ENCODE measurements at places on chromosomes 1 and 21.
A peak's percentile ranks its signal among the peaks of the same experiment; 100 is the strongest.

GRCh38 chr1:216705676-216706075 is 17.6 kb downstream of the ESRRG start:
- DNase-seq = no peak

DNA sequence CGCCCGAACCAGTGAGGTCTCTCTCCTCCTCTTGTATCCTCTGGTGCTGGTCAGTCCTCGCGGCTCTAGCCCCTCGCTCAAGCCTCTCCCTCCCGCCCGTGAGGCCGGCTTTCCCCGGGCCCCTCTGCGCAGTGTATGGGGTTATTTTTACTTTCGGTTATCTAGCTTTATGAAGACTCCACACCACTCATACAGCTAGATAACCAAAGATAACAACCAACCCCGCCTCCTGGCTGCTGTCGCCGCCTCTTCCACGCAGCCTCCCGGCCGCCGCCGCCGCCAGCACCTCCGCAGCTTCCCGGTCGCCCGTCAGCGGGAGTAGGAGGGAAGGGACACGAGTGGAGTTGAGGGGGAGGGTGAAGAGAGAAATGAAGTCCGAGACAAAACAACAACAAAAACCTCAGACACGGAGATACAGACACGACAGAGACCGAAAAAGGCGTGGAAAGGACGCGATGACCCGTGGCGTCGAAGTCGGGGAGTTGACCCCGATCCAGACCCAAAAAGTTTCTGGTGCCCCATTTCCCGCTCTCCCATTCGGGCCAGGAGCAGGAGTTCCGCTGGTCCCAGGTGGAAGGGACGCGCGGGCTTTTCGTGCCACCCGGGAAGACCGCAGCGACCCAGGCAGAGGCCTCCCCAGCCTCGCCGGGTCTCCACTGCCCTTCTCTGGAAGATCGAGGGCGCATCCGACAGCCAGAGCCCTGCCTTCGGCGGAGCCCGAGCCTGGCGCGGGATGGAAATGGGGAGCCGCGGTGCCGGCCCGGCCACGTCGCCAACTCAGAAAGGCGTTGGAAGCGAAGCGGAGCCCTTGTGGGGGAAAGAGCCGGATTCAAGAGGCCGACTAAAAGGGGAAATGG is 51.4 kb downstream of the RHBG start:
- peak; percentile 56 for DNase-seq

GRCh38 chr1:27489501-27489972 is 430 bp downstream of the WASF2 start:
- DNase-seq = peak; percentile 39

GRCh38 chr1:224292419-224292818 is 37.6 kb downstream of the NVL start:
- DNase-seq = no peak

DNA sequence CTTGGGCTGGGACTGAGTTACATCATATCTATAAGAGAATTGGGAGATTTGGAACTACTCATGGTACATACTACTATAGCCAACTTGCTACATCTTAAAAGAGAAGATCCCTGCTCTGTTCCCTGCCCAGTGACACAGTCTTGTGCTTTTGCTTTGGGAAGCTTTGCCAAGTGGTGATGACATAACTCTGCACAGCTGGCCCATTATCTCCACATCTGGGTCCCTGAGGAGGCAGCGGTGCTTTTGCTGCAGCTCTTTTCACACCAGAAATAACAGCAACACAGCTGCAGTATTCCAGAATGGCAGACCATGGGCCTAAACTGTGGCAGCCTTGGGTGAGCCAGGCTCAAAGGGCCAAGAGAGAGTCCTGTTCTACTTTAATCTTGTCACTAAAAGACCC is 296.0 kb downstream of the HHAT start:
- no peak for DNase-seq

DNA sequence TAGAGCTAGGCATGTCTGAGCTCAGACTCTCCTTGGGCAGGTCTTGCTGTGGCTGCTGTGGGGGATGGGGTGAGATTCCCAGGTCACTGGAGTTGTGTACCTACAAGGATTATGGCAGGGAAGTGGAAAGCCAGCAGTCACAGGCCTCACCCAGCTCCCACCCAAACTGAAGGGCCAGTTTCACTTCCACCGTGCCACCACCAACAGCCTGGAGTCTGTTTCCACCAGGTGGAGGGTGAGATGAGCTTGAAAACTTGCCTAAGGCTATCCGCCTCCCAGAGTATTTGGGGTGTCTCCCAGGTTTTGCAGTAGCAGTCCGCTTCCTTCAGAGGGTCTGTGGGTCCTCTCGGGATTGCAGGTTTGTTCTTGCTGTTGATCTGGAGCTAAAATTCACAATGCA is 327.7 kb downstream of the PTPRC start:
- DNase-seq = no peak

- no peak for DNase-seq
Measured at GRCh38 chr1:219778793-219779369, 149.5 kb downstream of the SLC30A10 start.

DNA sequence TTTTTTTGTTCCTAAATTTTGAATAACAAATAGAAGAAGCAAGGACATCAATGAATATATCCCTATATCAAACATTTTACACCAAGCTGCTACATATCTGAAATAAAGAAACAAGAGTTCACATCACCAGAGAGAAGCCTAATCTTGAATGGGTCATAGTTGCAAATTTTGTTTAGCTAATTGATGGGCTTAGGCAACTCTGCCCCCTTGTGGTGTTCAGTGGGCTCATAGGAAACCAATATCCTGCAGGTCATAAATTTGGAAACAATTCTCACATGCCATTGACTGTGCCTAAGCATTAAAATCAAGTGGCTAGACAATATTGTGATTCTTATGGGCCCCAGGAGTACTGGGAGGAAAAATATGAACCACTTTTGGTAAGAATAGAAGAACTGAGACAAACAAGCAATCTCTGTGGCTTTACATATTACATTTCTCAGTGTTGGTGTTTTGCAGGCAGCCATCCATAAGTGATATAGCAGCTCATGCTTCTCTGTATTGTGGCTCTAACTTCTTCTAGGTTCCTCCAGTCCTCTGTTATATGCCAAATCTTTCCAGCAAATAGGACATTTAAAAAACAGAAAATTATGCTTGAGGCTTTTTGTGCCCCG is 1262.8 kb upstream of the PRMT6 start:
- DNase-seq = no peak

GRCh38 chr1:199152676-199153075 is 513.8 kb downstream of the PTPRC start:
- DNase-seq = no peak

GRCh38 chr1:46410156-46411009 is 16.3 kb downstream of the FAAH start:
- no peak for DNase-seq

Data from activated T-helper 2 cell treated with anti-CD3 and anti-CD28 coated beads, Interferon-gamma antibody, Interleukin-2, Interleukin-4, amounts not matched to agents 10 μg/mL and 5 μg/mL and 100 μg/mL, durations not matched to agents 14 hours and 24 hours and 36 hours (primary cell).